ENCODE measurements at places on chromosomes 3 and 15.

DNA sequence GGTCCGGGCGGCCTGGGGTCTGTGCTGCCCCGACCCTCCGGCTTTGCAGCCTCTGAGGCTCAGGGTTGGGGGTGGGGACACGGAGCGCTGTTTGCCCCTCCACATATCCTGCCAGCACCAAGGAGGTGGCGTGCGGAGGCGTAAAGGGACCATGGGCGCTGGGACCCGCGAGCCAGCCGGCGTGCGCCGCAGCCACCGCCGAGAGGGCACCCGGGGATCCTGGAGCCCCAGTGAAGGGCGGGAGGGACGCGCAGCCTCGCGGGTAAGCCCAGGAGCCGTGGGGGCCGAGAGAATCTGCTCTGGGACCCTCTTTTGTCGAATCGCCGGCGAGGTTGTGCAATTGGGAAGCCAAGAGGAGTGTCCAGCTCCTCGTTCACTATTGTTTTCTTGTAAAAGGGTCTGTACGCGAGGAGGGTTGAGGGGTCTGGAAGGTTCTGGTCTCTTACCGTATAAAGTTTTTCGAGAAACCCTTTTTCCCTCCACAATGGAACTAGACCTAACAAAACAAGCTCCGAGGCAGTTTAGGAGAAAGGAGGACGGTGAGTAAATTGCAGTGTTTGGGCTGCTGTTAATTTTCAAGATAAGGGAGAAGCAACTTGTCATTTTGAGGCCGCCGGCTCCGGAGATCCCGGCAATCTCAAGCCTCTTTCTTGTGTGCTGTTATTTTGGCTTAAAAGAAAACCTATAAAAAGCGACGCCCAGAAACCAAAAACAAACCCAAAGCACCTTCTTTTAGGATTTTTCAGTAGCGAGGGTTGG is 29.9 kb upstream of the ST3GAL6 start:
- DNase-seq: peak; percentile 20

GRCh38 chr15:83472151-83472550 is 25.0 kb downstream of the SH3GL3 start:
- DNase-seq: no peak

- DNase-seq: no peak
Observed at GRCh38 chr15:63504979-63505841, 817 bp downstream of the USP3 start.

GRCh38 chr3:15342246-15342645 is 9.9 kb upstream of the SH3BP5 start:
- DNase-seq: no peak

DNA sequence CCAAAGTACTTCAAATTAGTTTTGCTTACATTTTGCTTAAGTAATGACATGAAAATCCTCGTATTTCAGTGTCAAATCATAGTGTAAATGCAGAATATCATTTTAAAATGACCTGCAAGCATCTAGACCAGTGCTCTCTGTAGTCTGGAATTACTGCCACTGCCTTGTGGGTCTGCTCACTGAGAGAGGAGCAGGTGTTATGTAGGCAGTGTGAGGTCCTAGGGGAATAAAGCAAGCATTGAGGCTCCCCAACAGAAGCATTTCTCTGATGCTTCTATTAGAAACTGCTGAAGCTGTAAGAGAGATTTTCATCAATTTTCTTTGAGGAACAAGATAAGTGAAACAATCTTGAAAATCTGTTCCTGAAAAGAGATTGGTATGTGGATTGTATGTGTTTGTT is 253.2 kb downstream of the BBX start:
- no peak for DNase-seq

- no peak for DNase-seq
Observed at GRCh38 chr3:22039161-22039560, 288.2 kb upstream of the ZNF385D start.

DNA sequence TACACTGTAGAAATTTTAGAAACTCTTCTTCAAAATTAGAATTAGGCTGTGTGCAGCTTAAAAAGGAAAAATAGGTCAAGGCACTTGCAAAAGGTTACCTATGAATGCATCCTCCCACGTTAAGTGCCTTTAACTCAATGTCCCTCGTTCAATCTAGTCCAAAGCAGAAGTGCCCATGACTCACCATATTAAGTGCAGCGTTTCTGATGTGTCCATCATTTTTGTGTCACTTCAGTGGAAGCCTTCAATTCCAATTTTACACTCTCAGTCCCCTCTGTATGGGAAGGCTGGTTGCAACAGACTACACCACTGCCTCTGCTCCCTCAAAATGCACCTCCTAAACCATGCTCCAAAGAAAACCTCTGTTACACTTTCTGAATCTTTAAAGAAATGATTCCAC is 53.4 kb downstream of the FOXB1 start:
- DNase-seq: no peak

Data from NCI-H187 (cell line).